ENCODE measurements at places on chromosomes 1 and 21.

DNA sequence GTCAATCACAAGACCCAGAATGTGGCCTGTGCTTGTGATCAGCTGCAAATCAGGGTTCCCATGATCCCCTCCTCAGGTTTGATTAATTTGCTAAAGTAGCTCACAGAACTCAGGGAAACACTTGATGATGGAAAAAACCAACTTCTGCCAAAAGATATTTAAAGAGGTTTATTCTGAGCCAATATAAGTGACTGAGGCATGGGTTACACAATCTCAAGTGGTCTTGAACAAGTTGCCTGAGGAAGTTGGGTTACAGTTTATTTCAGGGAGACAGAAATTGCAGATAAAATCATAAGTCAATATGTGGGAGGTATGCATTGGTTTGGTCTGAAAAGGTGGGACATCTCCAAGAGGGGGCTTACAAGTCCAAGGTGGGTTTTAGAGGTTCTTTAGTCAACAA is 243.1 kb downstream of the S1PR1 start:
- DNase-seq = no peak

- DNase-seq = no peak
These were observed 93.4 kb upstream of the BACE2 start for GRCh38 chr21:41074396-41075184.

GRCh38 chr1:245550720-245551043 is 395.9 kb downstream of the KIF26B start:
- no peak for DNase-seq

DNA sequence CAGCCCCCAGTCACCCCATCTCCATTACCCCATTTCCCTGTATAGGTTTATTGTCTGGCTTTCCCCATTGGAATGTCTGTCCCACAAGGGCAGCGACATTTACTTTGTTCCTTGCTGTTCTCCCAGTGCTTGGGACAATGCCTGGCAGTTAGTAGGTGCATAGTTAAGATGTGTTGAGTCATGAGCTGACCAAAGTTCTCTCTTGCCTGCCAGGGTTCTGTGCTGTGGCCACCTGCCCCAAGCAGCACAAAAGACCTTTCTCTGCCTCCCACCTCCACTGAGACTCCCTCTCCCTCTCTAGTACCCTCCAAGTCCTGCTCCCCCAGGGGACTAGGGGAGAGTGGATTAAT is 40.0 kb downstream of the TMCO4 start:
- DNase-seq = no peak

GRCh38 chr1:87064986-87065385 is 150.6 kb downstream of the HS2ST1 start:
- no peak for DNase-seq

DNA sequence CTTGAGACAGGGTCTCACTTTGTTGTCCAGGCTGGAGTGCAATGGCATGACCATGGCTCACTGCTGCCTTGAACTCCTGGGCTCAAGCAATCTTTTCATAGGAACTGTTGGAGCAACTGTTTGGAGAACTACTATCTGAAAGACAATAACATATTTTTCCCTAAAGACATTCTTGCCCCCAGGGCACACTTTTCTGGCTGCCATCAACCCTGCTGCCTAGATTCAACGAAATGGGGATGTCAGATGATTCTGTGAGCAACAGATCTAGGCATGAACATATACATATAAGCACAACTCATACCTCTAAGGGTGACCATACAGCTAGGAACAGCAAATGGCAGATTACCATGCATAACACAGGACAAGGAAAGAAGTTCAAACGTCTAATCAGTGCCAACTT is 27.4 kb downstream of the JAK1 start:
- no peak for DNase-seq

- peak; percentile 41 for DNase-seq
These were observed 43.5 kb downstream of the CHIA start for GRCh38 chr1:111334169-111334568.

DNA sequence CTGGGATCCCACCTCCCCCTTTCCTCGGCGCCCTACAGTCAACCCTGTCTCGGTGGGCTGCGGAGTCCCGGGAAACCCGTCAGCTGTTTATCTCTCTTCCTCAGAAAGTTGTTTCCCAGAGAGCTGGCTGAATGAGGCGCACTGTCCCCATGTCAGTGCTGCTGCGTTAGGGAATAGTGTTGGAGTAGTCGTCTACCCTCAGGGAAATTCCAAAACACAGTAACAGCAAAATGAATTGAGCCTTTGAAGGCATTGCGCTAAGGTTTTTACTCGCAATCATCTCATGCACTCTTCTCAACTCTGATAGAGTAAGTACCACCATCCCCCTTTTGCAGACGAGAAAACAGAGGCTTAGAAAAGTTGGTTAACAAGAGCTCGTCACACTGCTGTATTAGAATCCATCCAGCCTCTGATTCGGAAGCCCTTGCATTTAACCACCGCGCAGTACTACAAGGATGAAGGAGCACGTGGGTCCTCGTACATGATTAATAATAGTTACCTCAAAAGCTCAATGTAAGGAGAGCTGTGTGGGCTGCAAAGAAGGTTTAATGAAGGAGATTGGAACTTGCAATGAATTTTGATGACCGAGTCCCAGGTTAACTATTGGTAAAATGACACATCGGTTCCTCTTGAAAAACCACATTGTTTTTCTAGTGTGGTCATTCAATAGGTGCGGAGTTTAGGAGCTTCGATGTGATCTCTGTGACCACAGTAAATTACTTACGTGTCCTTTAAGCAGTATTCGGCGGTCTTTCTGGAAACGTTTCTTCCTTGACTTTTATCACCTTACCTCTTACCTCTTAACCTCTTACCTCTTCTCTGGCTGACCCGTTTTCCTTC is 788 bp upstream of the EDEM3 start:
- no peak for DNase-seq

GRCh38 chr1:105664495-105664894 is 1392.0 kb upstream of the PRMT6 start:
- no peak for DNase-seq

DNA sequence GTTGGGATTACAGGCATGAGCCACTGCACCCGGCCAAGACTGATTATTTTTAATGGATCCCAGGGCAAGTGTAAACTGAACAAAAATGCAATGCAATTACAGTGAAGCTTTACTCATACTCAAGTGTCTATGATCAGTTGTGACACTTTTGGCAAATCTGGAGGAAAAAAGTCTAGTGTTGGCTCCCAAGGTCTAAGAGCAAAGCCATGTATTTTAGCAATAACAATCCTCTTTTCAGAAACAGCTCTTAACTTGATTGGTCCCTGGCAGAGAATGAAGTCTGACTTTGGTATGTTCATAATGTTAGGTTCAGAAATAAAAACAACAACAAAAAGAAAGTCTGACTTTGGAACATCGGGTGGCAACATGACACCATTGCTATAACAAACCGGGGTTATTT is 40.2 kb upstream of the C1orf53 start:
- no peak for DNase-seq

DNA sequence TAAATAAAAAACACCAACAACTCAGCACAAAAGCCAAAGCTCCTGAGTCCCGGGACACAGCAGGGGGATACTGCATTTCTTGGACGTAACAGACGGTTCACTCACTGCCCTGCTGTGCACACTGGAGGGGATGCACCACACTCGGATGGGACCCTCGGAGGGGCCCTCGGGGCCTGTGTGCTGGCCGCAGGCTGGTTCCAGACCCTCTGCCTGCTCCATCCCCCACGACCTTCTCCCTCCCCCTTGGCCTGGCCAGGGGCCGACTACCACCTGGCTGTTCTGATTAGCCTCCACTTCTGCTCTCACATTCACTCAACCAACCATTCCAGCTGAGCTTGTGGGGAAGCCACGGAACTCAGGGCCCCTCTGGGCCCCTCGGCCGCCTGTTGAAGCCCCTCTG is 64.9 kb downstream of the ACOT7 start:
- no peak for DNase-seq

DNA sequence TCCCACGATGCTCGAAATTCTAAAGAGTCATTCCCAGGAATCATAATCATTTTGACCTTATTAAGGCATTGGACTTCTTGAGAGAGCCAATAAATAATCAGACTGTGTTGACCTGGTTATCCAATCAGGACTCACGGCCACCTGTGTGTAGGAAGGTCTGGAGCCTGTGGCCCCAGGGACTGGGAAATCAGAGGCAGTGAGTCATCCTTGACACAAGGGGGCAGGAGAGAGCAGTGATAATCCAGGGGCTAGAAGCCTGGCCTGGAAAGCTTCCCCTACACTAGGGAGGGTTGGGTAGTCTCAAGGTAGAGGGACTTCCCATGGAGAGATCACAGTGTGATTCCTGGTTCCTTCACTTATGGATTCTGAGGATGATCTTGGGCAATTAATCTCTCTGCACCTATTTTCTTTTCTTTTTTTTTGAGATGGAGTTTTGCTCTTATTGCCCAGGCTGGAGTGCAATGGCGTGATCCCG is 4.7 kb downstream of the MR1 start:
- no peak for DNase-seq

DNA sequence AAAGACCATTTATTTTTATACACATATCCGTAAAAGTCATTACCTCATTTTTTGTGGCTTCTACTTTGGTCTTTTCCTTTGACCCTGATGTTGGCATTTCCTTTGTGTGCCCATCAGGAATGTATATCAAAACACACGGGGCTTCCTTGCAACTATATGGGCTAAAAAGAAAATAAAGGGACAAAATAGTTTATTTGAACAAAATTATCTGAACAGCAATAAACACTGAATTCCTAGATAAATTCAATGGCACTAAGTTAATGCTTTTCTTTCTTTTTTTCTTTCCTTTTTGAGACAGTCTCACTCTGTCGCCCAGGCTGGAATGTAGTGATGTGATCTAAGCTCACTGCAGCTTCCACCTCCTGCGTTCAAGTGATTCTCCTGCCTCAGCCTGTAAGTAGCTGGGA is 45.2 kb downstream of the EPRS1 start:
- peak; percentile 6 for DNase-seq

GRCh38 chr1:68255301-68255700 is 23.0 kb upstream of the WLS start:
- no peak for DNase-seq

DNA sequence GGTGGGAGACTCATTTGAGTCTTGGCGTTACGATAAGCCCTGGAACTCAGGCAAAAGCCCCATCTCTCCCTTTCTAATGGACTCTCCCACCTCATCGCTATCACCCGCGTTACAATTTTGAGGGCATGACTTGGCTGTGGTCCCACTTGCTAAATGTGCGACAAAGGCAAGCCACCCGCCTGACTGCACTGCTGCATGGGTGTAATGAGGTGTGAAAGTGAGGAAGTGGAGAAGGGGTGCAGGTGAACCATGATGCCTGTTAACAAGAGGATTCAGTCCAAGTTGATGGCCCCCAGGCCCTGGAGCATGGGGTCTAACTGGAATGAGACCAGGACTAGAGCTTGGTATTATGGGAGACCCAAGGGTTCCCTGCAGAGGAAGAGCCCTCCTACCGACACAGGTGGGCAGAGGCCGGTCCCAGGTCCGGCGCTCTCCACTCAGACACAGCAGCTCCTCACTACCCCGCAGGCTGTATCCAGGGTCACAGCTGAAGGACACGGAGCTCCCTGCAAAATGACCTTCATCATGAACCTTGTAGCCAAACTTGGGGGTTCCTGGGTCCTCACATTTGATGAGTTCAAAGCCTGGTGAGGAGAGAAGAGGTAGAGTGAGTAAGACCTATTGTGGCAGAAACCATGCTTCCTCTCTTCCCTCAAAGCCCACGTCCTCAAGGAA is 165.4 kb upstream of the HMGB4 start:
- DNase-seq = no peak

- no peak for DNase-seq
These were observed 2.4 kb upstream of the PDXK start for GRCh38 chr21:43716376-43717165.

DNA sequence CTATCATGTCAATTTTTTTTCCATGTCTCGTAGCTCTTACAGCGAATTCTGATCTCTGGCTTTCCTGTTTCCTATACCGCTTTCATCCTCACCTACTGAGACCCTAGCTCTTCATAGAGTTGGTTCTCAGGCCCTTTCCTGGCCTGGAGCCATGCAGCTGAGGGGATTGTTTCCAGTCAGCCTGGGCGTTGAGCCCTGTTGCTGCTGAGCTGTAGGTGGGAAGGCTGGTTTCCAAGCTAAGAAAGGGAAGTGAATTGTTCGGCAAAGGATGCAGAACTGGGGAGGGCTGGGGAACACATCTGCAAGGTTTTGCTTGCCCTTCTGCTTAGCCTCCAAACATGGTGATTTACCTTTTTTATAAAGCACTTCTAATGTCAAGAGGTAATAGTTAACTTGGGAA is 41.5 kb downstream of the SPATA46 start:
- DNase-seq = no peak

GRCh38 chr1:28160782-28161266 is 15.7 kb downstream of the PTAFR start:
- DNase-seq = no peak

GRCh38 chr1:108679586-108680213 is 12.4 kb upstream of the PRPF38B start:
- no peak for DNase-seq

- no peak for DNase-seq
These were observed 17.5 kb downstream of the PDE9A start for GRCh38 chr21:42670884-42671283.

GRCh38 chr1:160716013-160716412 is 4.4 kb upstream of the CD48 start:
- DNase-seq = no peak

DNA sequence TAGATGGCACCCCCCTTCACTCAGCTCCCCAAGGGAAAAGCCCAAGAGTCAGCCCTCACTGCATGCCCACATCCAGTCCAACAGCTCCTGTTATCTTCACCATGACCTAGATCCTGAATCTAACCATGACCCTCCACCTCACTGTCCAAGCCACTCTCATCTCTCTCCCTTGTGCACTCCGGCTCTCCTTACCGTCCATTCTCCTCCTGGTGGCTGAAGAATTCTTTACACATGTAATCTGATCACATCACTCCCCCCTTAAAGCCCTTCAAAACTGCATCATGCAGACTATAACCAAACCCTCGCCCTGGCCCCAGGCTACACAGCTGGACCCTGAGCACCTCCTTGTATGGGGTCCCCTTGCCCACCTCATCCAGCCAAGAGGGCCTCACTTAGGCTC is 14.0 kb upstream of the PAQR7 start:
- DNase-seq = no peak

- no peak for DNase-seq
These were observed 92.1 kb downstream of the UBE2U start for GRCh38 chr1:64295561-64295960.

- no peak for DNase-seq
These were observed 27.7 kb downstream of the EPS15 start for GRCh38 chr1:51491166-51491981.

- no peak for DNase-seq
These were observed 19.2 kb upstream of the CDK18 start for GRCh38 chr1:205484985-205485967.

DNA sequence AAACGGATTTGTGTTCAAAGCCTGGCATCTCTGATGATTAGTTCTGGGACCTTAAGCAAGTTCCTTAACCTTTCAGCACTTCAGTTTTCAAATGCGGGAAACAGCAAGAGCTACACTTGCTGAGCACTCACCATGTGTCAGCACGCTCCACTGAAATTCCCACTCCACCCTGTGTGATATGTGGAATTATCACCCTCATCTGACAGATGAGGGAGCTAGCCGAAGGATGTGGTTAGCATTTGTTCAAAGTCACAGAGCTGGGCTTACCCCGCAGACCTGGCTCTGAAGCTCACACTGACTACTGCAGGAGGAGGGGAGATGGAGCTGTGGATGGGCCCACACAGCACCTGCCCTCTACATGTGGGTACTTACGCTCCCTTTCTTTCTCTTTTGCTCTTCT is 29.1 kb downstream of the IL12RB2 start:
- DNase-seq = no peak

- no peak for DNase-seq
These were observed 59.7 kb upstream of the TNFSF4 start for GRCh38 chr1:173266841-173267240.

- DNase-seq = no peak
These were observed 96.2 kb downstream of the ZMYM4 start for GRCh38 chr1:35364741-35365140.

GRCh38 chr1:245771511-245772281 is 616.9 kb downstream of the KIF26B start:
- DNase-seq = peak; percentile 65
